Fibroblast of lung (primary cell): ENCODE measurements at places on chromosomes 12 and 14. TPM values are rescaled to one million over a fixed set of nuclear protein-coding genes. Genes with fewer than 3 reads are reported as not detected.
A peak's percentile ranks its signal among the peaks of the same experiment; 100 is the strongest.

Gene C12orf60
- 1.0 and 1.5 TPM in 2 replicates for total RNA-seq

Gene ZC2HC1C
- 1.5 and 1.8 TPM in 2 replicates for total RNA-seq

GRCh38 chr12:22851532-22851931, 226.6 kb downstream of the ETNK1 start:
- no peak for DNase-seq

GRCh38 chr12:46559311-46559710, 186.7 kb upstream of the SLC38A2 start:
- peak; percentile 71 for DNase-seq

GRCh38 chr14:97251491-97252155, 454.4 kb downstream of the VRK1 start:
- peak; percentile 19 for DNase-seq

GRCh38 chr12:40734276-40734675, 42.0 kb downstream of the CNTN1 start:
- DNase-seq, result no peak

DNA sequence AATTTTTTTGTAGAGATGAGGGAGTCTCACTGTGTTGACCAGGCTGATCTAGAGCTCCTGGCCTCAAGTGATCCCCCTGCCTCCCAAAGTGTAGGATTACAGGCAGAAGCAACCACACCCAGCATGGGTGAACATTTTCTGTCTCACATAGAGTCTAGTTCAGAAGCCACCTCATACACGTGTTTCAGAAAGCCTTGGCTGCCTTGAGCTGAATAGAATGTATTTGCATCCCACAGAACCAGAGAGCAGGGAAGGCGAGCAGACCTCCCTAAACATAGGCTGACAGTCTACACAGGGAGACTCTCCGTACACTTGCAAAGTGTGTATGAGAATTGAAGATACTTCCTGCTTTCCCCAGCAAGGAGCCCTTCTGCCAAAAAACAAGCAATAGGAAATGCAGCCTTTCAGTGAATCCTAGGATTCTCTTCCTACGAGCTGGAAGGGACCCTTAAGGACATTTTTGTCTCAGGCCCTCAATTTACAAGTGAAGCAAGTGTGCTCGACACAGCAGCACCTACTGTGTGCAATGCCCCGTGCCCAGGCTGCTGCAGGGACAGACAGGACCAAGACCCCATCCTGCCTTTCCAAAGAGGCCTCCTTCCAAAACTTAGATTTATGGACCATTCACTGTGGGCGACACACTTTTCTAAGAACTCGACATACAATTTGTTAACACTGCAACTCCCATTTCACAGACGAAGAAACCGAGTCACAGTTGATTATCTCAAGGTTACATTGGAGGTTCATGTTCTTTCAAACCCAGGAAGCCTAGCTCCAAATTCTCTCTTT, 11.2 kb downstream of the NUAK1 start:
- DNase-seq, result no peak

DNA sequence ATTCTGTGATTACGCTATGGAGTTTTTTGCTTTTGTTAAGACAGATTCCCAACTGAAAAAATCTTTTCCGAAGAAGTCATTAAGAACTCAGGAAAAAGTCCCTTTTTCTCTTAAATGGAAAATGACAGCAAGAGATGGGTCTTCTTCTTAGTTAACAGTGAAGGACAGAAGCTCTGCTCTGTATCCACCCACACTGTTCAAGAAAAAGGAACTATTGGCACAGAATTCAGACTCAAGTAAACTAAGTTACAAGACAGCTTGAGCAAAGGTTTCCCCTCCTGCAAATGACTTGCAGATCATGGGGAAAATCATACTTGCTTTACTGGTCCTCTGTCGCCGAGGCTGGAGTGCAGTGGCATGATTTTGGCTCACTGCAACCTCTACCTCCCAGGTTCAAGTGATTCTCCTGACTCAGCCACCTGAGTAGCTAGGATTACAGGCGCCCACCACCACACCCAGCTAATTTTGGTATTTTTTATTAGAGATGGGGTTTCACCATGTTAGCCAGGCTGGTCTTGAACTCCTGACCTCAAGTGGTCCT, 137.1 kb upstream of the AEBP2 start:
- no peak for DNase-seq

GRCh38 chr14:57573173-57573572, 79.5 kb upstream of the CCDC198 start:
- no peak for DNase-seq

DNA sequence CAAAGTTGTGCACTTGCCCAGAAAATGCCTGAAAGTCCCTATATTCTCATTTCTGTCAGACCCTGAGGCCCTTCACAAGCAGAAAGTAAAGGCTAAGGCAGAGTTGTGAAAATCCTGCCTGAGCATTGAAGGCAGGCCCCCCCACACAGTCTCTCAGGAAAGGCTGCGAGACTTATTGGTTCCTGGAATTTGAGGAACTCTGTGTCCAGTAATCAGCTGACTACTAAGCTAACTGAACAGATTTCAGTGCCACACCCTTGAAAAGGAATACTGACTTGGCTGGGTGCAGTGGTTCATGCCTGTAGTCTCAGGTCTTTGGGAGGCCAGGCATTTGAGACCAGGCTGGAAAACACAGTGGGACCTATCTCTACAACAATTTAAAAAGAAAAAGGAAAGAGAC, 21.1 kb upstream of the PPP2R5E start:
- peak; percentile 25 for DNase-seq

DNA sequence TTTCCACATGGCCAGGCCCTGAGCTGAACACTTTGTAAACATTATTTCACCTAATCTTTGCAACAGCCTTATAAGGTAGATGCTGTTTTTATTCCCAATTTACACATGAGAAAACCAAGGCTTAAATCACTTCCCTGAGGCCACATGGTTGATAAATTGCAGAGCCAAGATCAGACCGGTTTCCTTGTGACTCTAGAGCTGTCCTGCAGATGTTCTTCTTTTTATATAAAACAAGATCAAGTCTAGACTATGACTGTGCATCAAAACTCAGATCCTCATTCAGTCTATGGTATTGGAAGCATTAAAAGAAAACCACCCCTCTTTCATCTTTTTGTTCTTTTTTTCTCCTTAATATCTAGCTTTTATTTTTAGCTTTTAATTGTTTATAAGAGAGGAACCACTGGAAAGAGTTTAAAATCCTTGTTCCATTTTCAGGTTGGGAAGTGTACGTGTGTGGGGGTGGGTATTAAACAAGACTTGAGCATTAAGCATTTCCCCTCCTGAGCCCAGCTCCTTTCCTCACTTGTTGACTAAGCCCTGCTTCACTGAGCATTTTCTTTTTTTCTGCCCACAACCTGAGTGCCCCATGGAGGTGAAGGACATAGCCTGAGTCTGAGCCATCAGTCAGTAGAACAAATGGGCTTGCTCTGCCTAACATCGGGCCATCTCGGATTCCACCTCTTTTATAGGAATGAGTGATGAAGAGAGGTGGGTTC, 45.4 kb downstream of the GPATCH2L start:
- no peak for DNase-seq

DNA sequence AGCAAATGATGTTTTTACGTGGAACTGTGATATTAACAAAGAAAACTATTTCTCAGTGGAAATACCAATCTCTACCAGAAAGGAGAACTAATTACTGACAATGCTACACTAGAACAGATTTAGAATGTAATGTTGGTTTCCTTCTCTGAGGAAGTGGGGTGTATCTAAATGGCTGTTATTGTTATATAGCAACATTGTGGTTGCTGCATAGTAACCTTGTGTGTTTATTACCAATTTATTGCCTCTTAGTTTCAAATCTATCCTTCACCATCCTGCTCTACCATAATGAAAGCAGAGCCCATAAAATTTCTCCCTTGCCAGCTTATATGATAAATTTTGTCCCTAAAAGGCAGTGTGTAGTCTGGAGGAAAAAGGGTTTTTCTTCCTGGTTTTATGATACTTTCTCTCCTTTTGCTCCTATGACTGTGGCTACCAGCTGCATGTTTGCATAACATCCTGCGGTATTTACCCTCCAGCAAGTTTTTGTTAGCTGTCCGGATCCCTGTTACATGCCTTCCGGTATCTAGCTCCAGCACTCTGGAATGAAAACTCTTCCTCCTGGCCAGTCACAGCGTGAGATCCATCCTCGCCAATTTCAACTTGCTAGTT, 5.7 kb upstream of the KLRK1 start:
- peak; percentile 74 for DNase-seq

GRCh38 chr12:93333828-93334227, 43.9 kb upstream of the NUDT4 start:
- no peak for DNase-seq

- no peak for DNase-seq
These were observed 100.0 kb downstream of the PRKCH start for GRCh38 chr14:61421212-61421923.

Gene FITM1
- total RNA-seq, result under 0.01 TPM in 1 of 2 replicates, not detected in the other

DNA sequence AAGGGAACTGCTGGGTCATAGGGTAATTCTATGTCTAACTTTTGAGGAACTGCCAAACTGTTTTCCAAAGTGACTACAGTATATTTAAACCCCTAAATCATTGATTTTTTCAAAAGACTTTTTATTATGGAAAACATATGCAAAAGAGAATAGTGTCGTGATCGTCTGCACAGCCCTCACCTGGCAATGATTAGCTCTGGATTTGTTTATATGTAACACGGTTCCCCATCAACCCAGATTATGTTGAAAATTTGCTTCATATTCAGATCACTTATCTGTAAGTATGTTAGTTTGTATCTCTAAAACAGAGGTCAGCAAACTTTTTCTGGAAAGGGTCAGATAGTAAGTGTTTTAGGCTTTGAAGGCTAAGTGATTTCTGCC, 52.7 kb downstream of the CCDC92 start:
- no peak for DNase-seq

Gene HNRNPC
- total RNA-seq, result 671 and 885 TPM in 2 replicates

DNA sequence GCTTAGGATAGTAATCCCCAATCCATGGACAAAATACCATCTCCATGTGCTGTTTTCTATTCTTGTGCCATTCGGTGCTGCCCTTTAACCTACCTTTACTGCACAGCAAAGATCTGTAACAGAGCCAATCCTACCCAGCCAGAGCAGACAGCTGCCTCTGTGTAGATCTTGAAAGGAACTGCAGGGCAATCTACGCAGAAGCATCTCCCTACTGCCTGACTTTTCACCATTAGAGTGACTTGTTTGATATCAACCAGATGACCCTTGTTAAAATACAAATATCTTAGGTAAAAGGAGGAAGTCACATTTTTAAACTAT, 33.9 kb upstream of the PPM1A start:
- no peak for DNase-seq

DNA sequence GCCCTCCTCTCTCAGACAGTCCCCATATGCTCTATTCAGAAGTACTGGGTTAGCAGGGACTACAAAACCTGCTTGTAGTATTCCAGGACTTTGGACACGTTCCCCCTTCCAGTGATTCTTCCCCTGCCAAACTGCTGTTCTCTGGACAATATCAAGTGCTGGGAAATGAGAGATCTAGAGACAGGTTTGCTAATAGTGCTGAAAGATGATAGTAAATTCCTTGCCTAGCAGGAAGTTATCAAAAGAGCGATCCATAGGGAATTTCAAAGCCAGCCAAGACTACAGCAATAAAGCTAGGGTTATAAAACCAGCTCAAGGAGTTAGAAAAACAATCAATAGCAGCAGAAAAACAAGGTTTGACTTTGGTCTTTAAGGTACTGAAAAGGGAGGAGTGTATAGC, 15.2 kb downstream of the SLC7A8 start:
- DNase-seq, result no peak

Gene EPYC
- not detected in 2 replicates for total RNA-seq

Gene ADCY4
- total RNA-seq, result 1.3 and 7.4 TPM in 2 replicates

Gene GDF3
- not detected in 2 replicates for total RNA-seq

Gene ETNK1
- 24.9 and 56.1 TPM in 2 replicates for total RNA-seq

- DNase-seq, result no peak
These were observed 74.8 kb upstream of the G2E3 start for GRCh38 chr14:30484201-30484600.

DNA sequence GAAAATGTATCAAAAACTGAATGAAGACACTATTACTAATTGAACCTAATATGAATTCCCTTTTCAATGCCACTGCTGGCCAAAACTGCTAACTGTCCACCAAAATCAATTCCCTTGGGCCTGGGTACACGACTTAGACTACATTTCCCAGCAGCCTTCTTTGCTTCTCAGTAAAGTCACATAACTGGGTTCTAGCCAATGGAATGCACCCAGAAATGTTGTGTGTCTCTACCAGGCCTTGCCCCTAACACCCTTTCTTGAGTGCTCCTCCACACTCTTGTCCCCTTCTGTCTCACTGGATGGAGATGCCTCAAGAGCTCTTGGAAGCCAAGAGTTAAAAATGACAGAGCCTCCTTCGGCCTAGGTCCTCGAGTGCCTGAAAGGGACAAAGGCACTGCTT, 156.8 kb downstream of the PPM1H start:
- no peak for DNase-seq

- no peak for DNase-seq
These were observed 13.9 kb upstream of the HIF1A start for GRCh38 chr14:61681413-61681812.

Gene VRTN
- not detected in 2 replicates for total RNA-seq

- no peak for DNase-seq
These were observed 22.5 kb upstream of the PDE3A start for GRCh38 chr12:20345866-20346265.

DNA sequence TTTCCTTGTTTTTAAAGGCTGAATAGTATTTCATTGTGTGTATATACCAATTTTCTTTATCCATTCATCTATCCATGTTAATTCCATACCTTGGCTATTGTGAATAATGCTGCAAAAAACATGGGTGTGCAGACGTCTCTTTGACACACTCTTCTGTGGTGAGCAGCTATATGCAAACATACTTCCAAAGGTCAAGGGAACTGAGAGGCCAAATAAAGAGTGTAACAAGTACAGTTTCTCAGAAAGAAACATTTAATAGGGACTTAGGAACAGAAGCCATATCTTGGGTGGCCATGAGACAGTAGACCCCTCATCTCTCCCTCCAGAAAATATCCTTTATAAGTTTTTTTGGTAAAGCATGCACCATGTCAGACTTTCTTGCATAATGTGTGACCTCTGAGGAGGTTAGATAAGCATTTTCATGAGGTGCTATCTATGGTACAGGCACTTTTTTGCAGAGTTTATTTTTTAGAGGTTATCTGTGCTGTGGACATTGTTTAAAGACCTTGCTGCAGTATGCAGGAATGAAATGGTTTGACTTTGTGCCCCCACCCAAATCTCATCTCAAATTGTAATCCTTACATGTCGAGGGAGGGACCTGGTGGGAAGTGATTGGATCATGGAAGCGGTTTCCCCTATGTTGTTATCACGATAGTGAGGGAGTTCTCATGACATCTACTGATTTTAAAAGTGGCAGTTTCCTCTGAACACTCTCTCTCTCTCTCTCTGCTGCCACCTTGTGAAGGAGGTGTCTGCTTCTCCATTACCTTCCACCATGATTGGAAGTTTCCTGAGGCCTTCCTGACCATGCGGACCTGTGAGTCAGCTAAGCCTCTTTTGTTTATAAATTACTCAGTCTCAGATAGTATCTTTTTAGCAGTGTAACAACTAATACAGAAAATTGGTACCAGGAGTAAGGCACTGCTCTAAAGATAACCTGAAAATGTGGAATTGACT, 1202.3 kb downstream of the GALC start:
- DNase-seq, result peak; percentile 11

Gene OR6C75
- not detected in 2 replicates for total RNA-seq

DNA sequence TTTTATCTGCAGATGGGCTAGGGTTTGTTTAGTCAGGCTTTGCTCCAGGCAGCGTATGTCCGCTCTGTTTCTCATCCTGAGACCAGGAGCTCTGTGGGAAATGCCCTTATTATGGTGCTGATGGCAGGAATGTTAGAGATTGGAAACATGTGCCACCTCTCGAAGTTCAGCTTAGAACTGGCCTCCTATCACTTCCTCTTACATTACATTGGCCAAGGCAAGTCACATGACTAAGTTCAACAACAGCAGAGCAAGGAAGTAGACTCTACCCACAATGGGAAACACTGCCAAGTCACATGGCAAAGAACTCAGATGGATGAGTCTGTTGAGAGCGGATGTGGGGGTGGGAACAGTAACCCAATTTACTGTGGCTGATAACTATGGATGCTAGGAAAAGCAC, 161.9 kb upstream of the WSCD2 start:
- no peak for DNase-seq
